Caki2 (cell line): ENCODE measurements at places on chromosomes 5 and 9.
A peak's percentile ranks its signal among the peaks of the same experiment; 100 is the strongest.

- DNase-seq, result no peak
Measured at GRCh38 chr5:99187611-99188010, 258.8 kb upstream of the CHD1 start.

DNA sequence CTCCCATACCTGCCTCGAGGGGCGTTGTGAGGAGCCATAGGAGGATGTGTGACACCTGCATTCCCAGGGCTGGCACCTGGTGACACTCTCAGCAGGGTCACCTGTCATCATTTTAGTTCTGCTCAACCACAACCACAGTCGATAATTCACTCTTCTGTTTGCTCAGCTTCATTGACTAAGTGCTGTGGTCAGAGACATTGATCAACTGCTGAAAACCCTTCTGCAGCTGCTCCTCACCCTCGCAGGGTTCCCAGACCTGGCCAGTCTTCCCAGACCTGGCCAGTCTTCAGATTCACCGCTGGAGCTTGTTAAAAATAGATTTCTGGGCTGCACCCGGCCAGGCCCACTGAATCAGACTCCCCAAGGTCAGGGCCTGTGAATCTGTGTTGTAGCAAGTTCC is 92.8 kb downstream of the MVB12B start:
- no peak for DNase-seq

- DNase-seq, result no peak
Measured at GRCh38 chr5:38593959-38594358, 37.5 kb upstream of the LIFR start.

- no peak for DNase-seq
Measured at GRCh38 chr5:104327801-104328200, 765.2 kb upstream of the NUDT12 start.

GRCh38 chr5:127275641-127276193 is 14.9 kb upstream of the MEGF10 start:
- DNase-seq, result no peak

DNA sequence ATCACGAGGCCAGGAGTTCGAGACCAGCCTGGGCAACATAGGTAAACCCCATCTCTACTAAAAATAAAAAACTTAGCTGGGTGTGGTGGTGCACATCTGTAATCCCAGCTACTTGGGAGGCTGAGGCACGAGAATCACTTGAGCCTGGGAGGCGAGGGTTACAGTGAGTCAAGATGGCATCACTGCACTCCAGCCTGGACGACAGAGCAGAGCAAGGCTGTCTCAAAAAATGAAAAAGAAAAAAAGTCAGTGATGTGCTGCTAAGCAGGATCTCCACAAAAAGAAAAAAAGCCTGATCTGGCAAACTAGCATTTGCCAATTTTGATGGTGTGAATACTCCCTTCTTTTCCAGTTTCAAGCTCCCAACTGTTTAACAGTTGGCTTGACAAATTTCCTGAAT is 21.9 kb downstream of the F2R start:
- no peak for DNase-seq

DNA sequence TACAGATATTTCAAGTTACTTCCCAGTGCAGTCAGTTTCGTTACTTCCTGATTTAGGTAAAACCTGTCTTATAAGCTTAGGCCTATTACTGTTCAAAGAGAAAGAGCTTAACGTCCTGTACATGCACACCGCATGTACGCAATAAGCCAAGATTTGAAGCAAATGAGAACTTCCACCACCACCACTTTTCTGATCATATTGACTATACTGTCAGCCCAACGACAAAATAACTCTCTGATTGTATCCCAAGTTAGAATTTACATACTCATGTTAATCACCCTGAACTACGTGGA is 5.1 kb downstream of the NFIB start:
- DNase-seq, result peak; percentile 51

DNA sequence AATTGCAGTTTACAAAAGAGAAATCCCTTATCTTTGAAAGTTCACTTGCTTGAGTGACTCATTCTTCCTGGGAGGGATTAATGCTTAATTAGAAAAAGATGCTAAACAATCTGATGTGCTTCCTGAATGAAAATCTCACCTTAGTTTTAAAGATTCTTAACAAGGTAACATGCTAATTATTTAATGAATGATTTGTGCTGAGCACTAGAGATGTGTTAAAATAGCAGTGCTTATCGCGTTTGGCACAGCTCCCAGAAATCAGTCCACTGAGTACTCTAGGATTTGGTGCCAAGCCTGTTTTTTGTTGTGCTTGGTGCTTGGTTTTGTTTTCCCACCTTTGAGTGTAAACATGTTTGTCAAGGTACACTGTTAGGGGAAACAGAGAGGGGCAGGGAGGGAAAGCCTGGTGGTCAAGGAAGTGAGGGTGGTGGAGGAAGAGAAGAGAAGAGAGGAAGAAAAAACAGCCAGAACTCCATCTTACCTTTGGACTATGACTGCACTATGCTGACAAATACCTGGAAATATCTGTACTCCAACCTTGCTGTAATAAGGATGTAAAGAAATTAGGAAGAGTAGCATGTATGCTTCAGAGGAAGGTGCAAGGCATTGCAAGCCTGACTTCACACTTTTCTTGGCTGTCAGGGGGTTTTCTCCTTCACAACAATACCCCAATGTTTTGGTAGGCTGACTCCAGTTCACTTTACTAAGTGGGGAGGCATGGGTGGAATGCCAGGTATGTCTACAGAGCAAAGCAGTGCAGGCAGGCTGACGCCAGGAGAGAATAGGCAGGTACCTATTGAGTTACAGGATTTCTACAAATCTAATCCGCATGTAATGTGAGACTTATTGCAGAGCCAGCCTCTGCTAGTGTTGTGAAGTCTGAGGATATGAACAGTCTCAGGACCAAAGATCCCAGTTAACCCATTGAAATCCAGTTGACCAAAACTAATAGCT is 157.2 kb upstream of the ISL1 start:
- peak; percentile 53 for DNase-seq

GRCh38 chr9:120841930-120842684 is 615 bp downstream of the PSMD5 start:
- no peak for DNase-seq

- DNase-seq, result peak; percentile 54
Measured at GRCh38 chr5:172769616-172770373, 1.2 kb downstream of the DUSP1 start.

- no peak for DNase-seq
Measured at GRCh38 chr9:96177005-96177718, 124.8 kb downstream of the HSD17B3 start.
